ENCODE measurements at places on chromosomes 4 and X.

- no peak for DNase-seq
Measured at GRCh38 chrX:132171881-132172280, 44.1 kb upstream of the FRMD7 start.

DNA sequence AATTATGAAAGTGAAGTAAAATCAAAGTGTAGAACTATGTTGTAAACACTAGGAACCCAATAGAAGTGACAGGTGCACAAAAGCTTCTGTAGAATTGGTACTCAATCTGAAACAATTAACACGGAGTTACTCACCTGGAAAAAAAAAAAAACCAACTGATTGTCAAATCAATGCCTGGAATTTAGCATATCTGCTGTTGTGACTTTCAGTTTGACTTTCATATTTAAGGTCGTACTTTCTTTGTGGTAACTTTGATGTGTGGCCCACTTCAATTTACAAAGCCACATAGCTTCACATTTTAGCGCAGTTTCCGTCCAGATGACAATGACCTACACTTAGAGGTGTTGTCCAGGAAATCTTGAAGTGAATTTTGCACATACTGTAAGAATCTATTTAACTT lies 1124.9 kb downstream of the STIM2 start:
- no peak for DNase-seq

DNA sequence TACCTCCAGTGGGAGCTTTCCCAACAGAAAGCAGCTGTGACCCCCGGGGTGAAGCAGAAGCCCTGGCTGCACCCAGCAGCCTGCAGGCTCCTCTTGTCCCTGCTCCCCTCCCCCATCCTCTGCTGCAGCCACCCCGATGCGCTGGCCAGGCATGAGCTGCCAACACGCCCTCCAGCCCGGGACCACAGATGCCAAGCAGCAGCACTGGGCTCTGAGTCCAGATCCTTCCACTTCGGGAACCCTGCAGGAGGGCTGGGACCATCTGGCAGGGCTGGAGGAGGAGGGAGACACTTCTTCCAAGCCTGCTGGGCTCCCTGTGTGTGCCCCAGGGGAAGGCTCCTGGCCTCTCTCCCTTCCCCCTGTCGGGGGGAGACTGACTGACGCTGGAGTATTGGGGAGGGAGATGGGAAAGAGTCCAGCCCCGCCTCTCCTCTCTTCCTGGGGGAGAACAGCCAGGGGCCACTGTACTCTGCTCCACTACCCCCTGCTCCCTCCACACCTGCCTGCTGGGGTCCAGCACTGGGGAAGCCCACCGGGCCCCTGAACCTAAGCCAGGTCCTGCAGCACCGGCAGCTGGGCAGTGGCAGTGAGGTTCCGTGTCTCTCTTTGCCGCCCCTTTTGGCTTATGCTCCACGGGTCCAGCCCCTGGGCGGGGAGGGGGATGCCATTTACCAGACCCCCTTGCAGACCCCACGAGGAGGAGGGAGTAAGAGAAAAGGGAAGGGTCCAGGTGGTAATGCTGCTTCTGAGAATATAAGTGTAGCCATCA lies 55.7 kb downstream of the PPP2R2C start:
- no peak for DNase-seq

- no peak for DNase-seq
Measured at GRCh38 chrX:97756879-97757278, 873.2 kb downstream of the RPA4 start.
